ENCODE measurements at places on chromosomes 5 and 9.

GRCh38 chr9:5355226-5355625 lies 15.6 kb upstream of the RLN1 start:
- no peak for DNase-seq

- DNase-seq: no peak
Measured at GRCh38 chr5:167642181-167642580, 649.3 kb upstream of the WWC1 start.

DNA sequence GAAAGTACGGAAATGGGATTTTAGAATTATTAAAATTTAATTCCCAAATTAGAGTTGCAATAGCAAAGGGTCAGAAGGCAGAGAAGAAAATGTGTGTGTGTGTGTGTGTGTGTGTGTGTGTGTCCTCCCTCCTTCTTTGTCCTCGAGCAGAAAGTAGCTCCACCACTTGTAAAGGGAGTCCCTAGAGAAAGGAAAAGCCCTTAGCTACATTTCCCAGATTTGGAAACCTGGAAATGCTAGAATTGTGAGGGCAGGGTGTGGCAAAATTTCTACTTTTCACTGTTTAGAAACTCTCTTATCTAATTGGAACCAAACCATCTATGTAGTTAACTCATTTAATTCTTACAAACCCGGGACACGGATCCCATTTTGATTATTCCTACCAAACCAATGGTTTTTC lies 33.2 kb upstream of the LIFR start:
- no peak for DNase-seq

DNA sequence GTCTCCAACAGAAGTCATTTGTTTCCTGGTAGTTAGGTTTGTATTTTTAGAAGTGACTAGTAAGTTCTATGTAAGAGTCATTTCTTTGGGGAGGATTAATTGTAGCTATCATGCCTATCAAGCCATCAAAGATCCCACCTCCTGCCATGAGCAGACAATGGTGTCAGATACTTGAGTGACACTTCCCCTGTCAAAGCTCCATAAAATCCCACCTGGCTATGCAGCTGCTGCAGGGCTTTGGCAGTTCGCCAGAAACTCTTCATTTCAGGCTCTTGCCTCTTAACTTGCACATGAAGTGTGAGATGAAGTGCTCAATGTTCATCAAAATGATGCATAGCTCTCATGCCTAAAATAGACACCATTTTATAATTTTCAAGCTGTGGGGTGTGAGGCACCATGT lies 312.1 kb downstream of the CDH12 start:
- no peak for DNase-seq

DNA sequence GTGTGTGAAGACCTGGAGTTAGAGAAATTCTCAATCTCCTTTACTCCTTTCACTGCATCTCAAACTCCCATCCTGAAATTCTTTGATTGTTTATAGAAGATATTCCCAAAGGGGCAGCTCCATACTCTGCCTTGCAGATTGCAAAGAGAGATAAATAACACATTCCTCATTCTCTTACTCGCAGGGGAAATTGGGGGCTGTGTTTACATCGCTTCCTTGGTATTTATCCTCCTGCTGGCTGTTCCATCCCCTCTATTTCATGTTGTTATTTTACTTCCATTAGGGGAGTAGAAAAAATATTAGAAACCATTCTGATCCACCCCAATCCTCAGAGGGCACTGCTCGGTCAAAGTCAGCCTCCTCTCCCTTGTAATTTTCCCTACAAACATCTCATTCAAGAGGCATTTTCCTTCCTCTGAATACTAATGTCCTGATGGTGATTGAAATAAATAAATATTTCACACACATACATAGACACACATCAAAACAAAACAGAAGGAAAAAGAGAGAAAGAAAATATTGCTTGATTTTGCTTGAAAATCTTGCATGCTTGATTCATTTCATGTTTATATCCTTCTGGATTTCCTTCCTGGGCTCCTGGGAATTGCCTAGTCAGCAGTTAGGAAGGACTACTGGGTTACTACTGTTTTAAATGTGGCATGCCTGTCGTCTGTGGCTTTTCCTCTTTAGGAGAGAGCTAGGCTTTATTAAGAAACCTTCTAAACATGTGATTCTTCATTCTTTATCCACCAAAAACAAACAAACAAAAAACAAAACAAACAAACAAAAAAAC lies 420.1 kb upstream of the PAPPA start:
- DNase-seq: no peak

GRCh38 chr5:110506378-110506777 lies 220.1 kb downstream of the TMEM232 start:
- DNase-seq: no peak

GRCh38 chr5:30871196-30871595 lies 322.3 kb upstream of the CDH6 start:
- DNase-seq: no peak

GRCh38 chr5:59777028-59777427 lies 116.5 kb downstream of the PDE4D start:
- DNase-seq: no peak

GRCh38 chr9:116088396-116088795 lies 65.2 kb upstream of the PAPPA start:
- no peak for DNase-seq

GRCh38 chr9:109317311-109317978 lies 3.4 kb downstream of the EPB41L4B start:
- no peak for DNase-seq

GRCh38 chr9:114429488-114429887 lies 41.7 kb upstream of the AKNA start:
- DNase-seq: no peak

GRCh38 chr5:113178073-113178779 lies 201.6 kb downstream of the DCP2 start:
- no peak for DNase-seq

GRCh38 chr5:107063511-107063910 lies 607.2 kb downstream of the EFNA5 start:
- DNase-seq: no peak

- no peak for DNase-seq
Measured at GRCh38 chr9:93093877-93094657, 1.9 kb upstream of the CARD19 start.

- no peak for DNase-seq
Measured at GRCh38 chr5:139808481-139809330, 13.1 kb downstream of the PSD2 start.

All from effector CD8-positive, alpha-beta T cell (primary cell).